ENCODE measurements at places on chromosomes 3 and 15.

- no peak for DNase-seq
These were observed 168.4 kb downstream of the LPP start for GRCh38 chr3:188322135-188322887.

DNA sequence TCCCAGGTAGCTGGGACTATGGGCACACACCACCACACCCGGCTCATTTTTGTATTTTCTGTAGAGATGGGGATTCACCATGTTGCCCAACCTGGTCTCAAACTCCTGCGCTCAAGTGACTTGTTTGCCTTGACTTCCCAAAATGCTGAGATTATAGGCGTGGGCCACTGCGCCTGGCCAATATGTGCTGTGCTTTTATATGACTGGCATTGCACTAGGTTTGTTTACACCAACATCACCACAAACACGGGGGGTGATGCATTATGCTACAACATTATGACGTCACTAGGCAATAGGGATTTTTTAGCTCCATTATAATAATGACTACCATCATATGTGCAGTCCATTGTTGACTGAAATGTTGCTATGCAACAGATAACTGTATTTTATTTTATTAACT, 6.9 kb downstream of the APH1B start:
- no peak for DNase-seq

GRCh38 chr15:31301673-31301990, 25.0 kb upstream of the KLF13 start:
- DNase-seq: no peak

- no peak for DNase-seq
These were observed 639.5 kb downstream of the NR2F2 start for GRCh38 chr15:96969732-96970710.

DNA sequence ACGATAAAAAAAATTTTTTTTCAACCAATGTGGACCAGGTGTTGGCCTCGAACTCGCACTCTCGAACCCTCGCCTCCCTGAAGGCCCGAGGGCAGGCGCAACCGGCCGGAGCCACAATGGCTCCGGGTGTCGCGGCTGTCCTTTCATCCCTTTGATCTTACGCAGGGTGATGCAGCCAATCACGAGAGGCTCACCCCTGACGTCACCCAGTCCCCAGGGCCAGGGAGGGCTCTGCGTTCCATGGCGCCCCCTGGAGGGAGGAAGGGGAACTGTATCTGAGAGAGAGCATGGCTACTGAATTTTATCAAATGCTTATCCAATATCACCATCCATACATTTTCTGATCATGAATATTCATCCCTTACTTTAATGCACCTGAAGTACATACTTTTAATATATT, 15.4 kb upstream of the GMNC start:
- no peak for DNase-seq

DNA sequence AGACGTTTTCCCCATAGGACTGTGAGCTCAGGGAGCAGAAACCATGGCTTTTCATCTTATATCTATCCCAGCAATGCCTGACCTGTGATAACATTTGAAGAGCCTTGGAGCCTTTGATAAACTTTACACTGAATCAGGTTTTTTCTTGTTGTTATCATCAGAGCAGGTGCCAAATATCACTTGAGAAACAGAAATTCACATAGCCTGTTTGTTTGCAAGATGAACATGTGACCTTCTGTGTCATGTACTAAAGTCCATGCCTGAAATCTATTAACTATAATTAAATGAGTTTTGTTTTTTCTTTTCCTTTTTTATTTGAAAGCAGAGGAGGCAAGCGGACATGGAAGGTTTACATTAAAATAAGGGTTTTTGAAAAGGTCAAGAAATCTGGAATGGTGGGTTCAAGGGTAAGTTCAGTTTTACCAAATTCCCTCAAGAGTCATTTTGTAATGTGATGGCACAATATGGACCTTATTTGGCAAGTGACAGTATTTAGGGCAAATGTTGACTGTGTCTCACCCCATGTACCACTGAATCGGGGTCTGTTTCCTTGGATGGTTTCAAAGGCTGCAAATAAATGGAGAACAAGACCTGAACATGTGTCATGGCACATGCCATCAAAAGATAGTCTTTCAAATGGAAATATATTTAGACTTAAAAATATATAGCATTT, 90.7 kb downstream of the NEK10 start:
- DNase-seq: no peak

DNA sequence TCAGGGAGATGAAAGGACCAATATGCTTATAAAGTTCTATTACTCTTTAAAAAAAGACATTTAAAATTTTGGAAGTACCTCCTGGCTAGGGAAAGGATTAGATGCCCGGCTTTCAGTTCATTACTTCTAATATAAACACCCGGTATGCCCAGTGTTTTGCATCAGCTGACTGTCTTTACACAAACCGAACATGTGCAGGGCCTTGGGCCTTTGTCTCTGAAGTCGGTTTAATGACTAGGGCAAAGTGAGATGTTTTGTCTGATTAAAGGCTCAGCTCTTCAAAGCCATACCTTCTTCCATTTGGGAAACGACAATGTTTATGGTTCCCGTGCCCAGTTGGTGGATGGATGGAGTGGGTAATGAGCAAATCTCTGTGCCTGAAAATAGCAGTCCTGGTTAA, 179.3 kb upstream of the LRTM1 start:
- no peak for DNase-seq

- no peak for DNase-seq
These were observed 209.2 kb downstream of the NSUN3 start for GRCh38 chr3:94272016-94272415.

- DNase-seq: no peak
These were observed 21.2 kb upstream of the LMOD3 start for GRCh38 chr3:69143612-69144011.

GRCh38 chr15:46265664-46266347, 631.0 kb downstream of the SQOR start:
- no peak for DNase-seq

DNA sequence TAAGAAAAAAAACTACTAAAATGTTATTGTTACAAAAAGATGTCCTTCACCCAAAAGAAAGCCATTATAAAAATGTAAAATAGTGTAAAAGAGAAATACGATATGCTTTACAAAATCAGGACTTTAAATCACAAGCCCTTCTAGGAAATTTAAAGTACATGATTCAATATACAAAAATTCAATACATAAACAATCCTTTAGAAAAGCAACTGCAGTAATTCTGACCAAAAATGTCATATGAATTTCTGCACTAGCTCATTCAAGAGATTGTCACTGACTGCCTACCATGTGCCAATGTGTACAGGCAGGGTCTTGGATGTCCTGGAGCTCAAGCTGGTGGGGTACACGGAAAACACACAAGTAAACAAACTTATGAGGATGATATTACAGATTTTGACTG, 2.5 kb downstream of the MORC1 start:
- DNase-seq: no peak

DNA sequence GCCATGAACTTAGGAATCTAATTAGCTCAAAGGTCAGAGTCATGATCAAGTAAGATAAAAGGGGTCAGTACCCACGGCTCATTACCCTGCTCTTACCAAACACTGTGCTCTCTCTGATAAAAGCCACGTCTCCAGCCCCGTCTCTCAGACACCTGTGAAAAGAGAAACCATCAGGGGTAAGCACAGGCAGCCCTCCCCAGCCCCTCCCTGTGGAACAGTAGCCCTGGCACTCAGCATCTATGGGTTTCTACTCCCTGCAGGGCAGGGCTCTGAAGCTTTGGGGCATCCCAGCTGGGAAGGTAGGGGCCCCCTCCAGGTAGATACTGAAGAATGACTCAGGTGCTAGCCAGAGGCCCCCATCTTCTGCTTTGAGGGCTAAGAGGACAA, 10.5 kb downstream of the LTF start:
- DNase-seq: no peak

DNA sequence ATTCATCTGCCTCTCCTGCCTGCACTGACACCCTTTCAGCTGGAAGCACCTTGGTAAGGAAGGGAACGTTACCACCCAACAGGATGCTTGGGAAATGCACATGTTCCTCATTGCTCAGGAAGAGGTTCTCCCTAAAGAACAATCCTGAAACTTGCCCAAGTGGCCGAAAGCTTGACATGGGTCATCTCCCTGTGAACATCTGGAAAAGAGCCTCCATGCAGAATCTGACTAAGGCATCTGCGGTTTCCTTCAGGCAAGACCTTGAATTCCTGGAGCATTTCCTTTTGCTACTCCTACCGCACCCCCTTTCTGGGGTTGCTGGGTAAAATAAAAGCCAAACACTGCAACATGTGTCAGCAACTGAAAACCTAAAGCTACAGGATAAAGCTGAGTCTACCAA, 68.7 kb upstream of the SNRK start:
- no peak for DNase-seq

GRCh38 chr3:153601374-153601853, 439.4 kb downstream of the RAP2B start:
- DNase-seq: no peak

DNA sequence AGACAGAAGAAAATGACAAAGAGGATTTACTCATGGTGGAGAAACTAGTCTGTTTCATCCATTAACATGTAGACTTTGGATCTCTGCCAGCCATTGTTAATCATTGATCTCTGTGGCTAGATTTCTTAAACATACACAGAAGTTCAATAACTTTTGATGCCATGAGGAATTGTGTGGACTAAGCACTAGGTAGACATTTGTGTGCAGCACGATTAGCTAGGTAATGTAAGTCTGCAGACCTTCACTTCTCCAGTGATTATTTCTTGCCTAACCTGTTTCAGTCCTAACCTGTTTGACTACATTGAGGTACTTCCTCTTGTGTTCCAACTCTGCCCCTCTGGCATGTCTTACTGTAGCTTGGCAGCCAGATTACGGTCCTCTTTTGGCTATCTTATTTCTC, 928.5 kb upstream of the ROBO1 start:
- DNase-seq: no peak

GRCh38 chr3:111073218-111073617, 1.6 kb downstream of the NECTIN3 start:
- no peak for DNase-seq

DNA sequence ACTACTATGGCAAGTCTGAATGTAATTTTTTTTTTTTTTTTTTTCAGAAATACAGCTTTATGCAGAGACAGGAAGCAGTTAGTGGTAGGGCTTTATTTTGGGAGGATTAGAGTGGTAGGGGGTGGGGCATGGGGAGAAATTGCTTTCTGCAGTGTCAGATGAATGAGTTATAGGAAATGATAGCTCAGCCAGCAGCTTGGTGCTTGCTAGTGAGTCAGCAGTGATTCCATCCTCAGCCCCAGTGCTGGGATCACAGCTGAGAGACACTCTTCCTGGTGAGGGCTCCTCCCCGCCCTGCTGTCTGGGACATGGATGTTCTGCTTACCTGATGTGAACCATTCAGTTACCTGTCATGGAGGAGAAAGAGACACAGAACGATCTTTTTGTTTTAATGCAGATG, 39.6 kb downstream of the SEMA6D start:
- DNase-seq: no peak

- no peak for DNase-seq
These were observed 515.7 kb downstream of the NTRK3 start for GRCh38 chr15:87740655-87741344.

DNA sequence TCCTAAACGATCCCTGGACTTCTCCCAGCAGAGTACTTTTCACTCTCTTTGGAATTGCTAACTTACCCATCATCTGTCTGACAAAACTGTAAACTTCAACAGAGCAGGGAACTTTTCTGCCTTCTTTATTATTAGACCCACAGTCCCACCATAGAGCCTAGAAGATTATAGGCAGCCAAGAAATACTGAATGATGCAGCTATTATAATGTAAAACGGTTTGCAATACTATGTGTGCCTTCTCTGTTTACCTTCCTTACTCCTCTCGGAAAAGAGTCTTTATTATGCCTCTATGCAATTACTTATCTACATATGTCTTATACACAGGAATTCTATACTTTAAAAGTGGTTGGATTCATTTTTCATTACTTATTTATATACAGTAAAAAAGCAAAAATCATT, 36.0 kb downstream of the SHQ1 start:
- DNase-seq: no peak

GRCh38 chr3:99659032-99659431, 20.6 kb downstream of the COL8A1 start:
- DNase-seq: no peak

GRCh38 chr3:99923873-99924272, 106.2 kb downstream of the CMSS1 start:
- DNase-seq: no peak

- DNase-seq: no peak
These were observed 41.7 kb upstream of the SMAD3 start for GRCh38 chr15:67023517-67024313.

DNA sequence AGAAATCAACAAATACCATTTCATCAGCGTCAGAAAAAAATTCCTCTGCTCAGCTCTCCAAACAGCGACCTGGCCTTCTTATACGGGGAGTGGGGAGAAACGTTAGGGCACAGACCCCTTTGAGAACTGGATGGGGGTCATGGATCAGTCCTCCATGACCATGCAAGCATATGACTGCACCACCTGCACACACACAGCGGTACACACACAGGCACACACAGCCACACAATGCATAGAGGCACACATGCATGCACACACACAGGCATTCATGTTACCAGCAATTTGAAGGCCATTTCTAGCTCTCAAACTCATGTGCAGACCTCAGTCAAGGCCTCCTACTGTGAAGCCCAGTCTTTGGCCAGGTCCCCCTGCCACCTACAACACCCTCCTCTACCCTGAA, 50.2 kb downstream of the SLC41A3 start:
- DNase-seq: no peak

GRCh38 chr3:129004639-129005295, 3.7 kb downstream of the EFCC1 start:
- DNase-seq: no peak

GRCh38 chr15:38271895-38272294, 19.3 kb downstream of the SPRED1 start:
- no peak for DNase-seq

GRCh38 chr3:100033903-100034471, 80.3 kb downstream of the FILIP1L start:
- no peak for DNase-seq

- no peak for DNase-seq
These were observed 41.3 kb upstream of the PDE8A start for GRCh38 chr15:84940399-84940798.

- no peak for DNase-seq
These were observed 44.4 kb upstream of the C3orf38 start for GRCh38 chr3:88105325-88105724.

DNA sequence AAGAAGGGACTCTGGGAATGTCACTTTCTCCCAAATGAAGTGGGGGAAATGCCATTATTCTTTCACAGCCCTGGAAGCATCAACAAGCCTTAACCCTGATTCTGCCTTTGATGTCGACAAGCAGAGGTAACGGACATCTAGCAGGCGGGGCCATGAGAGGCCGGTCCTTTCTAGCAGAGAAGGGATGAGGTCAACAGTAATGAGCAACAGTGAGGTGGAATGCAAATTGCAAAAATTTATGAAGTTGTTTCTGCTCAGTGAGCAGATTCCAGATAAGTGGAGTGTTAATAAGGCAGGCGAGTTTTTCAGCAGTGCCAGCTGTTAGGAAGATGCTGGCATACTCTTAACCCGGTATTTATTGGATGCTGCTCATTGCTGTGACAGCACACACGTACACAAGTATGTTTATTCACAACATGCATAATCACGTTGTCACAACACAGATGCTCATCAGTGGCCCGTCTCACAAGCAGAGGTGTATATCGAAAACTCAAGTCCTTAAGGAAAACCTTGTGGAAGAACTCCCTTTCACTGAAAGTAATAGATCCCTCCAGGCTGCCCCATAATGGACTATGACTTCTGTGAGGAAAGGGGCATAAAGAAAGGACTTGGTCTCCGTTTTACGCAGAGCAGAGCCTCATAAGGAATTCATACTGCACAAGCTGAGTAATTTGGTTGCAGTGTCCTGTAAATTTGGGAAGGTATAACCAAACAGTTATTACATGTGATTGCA, 329.0 kb downstream of the IGSF11 start:
- DNase-seq: no peak

All from activated CD4-positive, CD25-positive, alpha-beta regulatory T cell (primary cell).